ENCODE measurements at places on chromosomes 5 and 9.

- DNase-seq = no peak
Measured at GRCh38 chr5:14851597-14851996, 20.0 kb downstream of the ANKH start.

GRCh38 chr5:103866169-103866568, 303.6 kb upstream of the NUDT12 start:
- no peak for DNase-seq

- DNase-seq = no peak
Measured at GRCh38 chr5:74332682-74333081, 307.8 kb downstream of the ENC1 start.

DNA sequence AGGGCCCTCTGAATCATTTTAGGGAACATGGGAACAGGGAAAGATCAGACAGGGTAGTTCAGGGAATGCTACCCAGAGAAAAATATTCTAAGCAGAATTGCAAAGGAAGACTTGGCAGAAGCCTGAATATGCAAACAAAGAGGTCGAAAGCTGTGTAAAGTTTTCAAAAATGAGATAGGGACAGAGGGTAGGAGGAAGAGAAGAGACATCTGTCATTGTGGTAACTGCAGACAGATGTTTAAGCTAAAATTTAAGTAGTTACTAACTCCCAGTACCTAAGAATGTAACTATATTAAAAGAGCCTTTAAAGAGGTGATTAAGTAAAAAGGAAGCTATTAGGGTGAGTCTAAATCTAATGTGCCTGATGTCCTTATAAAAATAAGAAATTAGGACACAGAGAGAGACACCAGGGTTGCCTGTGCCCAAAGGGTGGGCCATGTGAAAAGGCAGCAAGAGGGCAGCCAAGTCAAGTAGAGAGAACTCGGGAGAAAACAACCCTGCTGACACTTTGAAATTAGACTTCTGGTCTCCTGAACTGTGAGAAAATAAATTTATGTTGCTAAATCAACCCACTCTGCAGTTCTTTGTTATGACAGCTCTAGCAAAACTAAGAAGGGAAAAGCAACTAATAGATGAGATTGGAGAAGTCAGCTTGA, 1647.4 kb upstream of the C9orf72 start:
- DNase-seq = no peak

DNA sequence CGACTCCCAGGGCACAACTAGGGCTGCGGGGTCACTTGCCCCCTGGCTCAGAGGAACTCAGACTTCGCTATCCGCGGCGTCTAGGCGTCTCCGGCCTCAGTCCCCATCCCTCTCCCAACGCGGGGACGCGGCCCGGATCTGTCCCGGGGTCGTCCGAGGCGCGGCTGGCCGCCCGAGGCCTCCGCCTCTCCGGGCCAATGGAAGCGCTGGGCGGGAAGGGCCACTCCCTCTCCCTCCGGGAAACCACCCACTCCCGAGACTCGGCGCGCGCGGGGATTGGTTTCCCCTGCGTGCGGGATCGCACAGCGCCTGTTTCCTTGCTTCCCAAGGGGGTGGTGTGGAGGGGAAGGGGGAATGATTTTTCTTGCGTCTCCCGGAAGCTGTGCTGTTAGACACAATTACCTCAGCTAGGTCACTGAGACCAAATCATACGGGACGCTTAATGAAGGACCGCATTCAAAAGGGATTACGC, 38.3 kb downstream of the NR2F1 start:
- DNase-seq = no peak

- DNase-seq = no peak
Measured at GRCh38 chr9:95055851-95056551, 261.5 kb downstream of the FANCC start.

- no peak for DNase-seq
Measured at GRCh38 chr9:38012767-38013450, 56.1 kb downstream of the SHB start.
